Lower lobe of right lung (tissue), 2 donors: ENCODE measurements at places on chromosomes 12 and 14.

GRCh38 chr12:84658877-84659276 is 253.7 kb downstream of the SLC6A15 start:
- DNase-seq: no peak

DNA sequence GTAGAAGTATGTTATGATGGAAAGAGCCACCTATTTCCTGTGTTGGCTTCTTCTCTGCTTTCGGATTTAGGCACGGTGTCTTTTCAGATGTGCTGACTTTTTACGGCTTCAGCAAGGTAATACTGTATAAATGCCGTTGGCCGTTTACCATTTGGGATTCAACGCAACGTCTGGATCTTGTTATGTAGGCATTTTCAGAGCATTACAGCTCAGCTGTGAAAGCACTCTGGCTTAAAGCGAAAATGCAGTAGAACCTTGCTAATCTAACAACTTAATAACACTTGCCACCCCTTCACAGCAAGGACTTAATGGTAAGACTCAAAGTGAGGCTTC is 229.9 kb downstream of the EFCAB11 start:
- DNase-seq: no peak

DNA sequence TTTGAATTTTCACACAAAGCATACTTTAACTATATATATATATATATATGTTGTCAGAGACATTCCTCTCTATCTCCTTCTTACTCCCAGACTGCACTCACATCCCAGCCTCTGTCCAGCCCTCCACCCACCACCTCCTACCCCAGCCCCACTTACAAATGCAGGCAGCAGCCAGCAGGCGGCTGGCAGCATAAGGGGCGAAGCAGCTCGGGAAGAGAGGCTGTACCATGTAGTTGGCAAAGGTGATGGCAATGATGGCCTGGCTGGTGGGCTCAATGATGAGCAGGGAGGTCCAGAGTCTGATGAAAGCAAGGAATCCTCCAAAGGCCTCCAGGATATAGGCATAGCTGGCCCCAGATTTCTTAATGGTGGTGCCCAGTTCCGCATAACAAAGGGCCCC is 2.5 kb downstream of the SLC7A7 start:
- no peak for DNase-seq

DNA sequence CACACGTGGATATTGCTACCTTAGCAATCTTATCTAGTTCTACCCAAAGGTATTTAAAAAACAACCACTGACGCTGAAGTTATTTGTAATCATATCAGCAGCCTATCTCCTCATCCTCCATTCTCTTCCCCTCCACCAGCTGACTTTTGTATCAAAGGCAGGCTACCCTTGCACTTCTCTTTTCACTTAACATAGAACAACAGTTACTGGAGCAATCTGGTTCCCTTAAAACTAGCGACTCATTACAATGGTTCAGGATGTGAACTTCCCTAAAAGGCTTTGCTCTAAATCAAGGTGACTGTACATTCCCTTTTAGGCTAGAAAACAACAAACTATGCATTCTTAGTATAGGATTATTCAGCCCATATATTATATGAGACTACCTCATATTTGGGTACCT is 404.7 kb downstream of the APAF1 start:
- DNase-seq: no peak

- no peak for DNase-seq
Observed at GRCh38 chr14:38405851-38406635, 150.2 kb upstream of the CLEC14A start.
